ENCODE measurements at places on chromosomes 7 and 10.

DNA sequence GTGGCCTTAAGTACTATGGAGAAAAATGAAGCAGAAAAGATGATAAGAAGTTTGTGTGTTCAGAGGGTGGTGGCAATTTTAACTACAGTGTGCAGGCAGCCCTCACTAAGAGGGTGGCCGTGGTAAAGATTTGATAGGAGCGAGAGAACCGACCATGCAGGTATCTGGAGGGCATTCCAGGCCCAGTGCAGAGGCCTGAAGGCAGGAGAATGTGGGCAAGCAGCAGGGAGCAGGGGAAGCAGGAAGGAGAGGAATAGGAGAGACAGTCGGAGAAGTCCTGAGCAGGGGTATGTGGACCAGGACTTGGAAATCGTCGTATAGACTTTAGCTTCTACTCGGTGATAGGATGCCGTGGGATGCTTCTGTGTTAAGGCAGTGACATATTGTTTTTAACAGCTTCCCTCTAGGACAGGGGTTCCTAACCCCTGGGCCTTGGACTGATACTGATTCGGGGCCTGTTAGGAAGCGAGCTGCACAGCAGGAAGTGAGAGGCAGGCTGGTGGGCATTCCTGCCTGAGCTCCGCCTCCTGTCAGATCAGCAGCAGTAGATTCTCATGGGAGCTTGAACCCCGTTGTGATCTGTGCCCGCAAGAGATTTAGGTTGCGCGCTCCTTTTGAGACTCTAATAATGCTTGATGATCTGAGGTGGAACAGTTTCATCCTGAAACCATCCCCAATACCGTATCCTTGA, 227.2 kb downstream of the CCDC3 start:
- DNase-seq = no peak

GRCh38 chr10:90180886-90181691, 479.7 kb downstream of the KIF20B start:
- DNase-seq = no peak

GRCh38 chr7:102874966-102875365, 37.8 kb upstream of the LRRC17 start:
- no peak for DNase-seq

- DNase-seq = no peak
These were observed 472.0 kb upstream of the FZD8 start for GRCh38 chr10:36114141-36114540.

DNA sequence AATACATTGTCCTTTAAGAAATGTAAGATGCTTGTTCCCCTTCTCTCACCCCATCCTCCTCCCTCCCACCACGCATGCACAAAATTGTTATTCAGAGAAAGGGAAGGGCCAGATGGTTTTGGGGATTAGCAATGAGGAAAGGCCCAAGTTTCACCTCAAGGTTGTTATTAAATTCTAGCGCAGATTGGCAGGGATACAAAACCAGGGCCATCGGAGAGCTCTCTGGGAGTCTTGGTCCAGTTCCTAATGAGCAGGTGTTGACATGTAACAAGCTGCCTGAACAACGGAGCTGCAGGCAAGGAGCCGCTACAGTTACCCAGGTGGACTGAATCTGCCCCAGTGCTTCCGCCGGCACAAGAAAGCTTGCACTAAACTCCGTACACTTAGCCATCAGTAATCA, 9.7 kb upstream of the ANK3 start:
- no peak for DNase-seq

DNA sequence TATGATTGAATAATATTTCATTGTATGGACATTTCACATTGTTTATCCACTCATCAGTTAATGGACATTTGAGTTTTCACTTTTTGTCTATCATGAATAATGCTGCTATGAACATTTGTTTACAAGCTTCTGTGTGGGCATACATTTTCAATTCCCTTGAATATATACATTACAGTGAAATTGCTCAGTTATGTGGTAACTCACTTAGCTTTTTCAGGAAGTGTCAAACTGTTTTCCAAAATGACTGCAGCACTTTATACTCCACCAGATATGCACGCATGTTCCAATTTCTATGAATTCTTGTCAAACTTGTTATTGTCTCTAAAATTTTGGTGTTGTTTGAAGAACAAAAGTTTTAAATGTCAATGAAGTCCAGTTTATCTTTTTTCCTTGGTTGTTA, 401.2 kb downstream of the THSD7A start:
- DNase-seq = no peak

DNA sequence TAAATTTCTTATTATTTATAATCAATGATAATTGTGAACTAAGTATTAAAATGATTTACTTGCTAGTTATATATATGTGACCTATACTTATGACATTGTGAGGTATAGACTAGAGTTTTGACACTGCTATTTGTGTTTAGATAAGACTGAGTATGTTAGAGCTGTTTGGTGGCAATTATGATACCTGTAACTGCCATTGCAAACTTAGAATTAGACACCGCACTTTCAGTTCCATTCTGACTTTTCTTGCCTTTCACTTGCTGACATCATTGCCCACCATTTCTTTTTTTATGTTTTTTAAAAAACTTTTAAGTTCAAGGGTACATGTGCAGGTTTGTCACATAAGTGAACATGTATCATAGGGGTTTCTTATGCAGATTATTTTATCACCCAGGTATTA, 214.5 kb downstream of the MBL2 start:
- DNase-seq = no peak

- no peak for DNase-seq
These were observed 77.3 kb upstream of the ARMC3 start for GRCh38 chr10:22850541-22850940.

- no peak for DNase-seq
These were observed 61.0 kb upstream of the DUSP5 start for GRCh38 chr10:110436554-110437350.

DNA sequence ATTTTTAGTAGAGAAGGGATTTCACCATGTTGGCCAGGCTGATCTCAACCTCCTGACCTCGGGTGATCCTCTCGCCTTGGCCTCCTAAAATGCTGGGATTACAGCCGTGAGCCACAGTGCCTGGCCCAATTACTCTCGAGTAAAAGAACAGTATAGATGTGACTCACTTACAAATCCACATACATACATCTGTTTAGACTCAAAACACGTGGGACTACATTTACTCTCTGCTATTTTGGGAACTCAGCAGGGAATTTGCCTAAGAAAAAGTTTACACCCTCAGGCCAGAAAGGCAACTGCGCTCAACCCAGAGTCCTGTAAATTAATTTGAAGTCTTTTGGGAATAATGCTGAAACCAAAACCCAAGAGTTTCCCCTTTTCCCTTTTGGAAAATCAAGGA, 289.7 kb downstream of the KLF6 start:
- DNase-seq = no peak

DNA sequence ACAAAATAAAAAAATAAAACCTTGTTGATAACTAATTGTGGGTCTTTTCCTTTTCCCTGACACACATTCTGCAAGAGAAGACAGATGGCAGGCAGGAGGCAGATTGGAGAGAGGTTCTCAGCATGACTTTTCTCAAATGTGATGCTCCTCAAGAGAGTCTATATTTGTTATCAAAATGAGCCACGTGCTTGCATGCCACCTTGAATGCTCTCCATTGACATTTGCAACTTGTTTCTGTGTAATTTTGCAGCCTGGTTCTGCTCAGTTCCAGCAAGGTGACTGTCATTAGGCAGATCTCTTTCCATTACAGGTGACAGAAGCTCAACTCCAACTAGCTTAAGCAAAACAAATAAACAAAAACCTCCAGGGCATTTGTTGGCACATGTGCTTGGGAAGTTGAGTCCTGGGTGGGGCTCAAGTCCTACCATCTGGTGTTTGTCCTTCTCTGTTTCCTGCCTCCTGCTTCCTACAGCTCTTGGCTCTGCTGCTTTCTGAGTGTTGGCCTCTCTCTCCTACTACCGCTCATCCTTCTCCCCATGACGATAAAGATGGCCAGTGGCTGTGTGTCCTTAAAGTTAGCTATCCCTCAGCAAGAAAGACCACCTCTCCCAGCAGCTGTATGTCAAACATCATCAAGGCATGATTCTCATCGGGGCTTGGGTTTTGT, 56.7 kb downstream of the GRK5 start:
- DNase-seq = no peak

- DNase-seq = no peak
These were observed 125.9 kb downstream of the JAZF1 start for GRCh38 chr7:28054531-28055160.

DNA sequence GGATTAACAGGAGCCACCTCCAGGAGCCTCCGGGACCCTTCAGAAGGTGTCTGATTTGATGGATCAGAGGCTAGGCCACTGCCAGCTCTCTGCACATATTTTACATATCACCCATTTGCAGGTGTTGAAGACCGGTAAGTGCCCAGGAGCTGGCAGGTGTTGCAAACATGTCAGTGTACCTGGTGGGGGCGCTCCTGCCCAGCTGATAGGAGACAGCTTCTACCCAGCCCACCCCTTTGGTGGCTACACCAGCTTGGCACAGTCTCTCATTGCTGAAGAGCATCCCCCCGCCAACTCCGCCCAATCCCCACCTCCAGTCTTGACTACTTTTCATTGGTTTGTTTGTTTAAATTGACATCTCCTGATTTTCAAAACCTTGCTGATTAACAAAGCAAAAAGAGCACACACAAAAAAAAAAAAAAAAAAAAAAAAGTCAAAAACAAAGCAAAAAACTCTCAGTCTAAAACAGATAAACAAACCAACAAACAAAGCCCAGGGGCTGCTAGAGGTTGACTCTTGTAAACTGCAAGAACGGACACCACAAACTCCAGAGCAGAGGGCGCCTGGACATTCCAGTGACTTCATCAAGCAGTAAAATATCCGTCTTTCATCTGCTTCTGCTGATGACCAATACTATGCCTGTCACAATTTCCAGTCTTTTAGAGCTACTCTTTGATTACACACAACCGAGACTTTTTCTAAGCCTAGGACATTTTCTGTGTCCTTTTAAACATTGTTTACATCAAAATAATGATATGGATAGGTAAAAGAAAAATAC, 275.3 kb downstream of the NRG3 start:
- no peak for DNase-seq

- DNase-seq = no peak
These were observed 188.0 kb downstream of the PDE1C start for GRCh38 chr7:31882187-31882586.

DNA sequence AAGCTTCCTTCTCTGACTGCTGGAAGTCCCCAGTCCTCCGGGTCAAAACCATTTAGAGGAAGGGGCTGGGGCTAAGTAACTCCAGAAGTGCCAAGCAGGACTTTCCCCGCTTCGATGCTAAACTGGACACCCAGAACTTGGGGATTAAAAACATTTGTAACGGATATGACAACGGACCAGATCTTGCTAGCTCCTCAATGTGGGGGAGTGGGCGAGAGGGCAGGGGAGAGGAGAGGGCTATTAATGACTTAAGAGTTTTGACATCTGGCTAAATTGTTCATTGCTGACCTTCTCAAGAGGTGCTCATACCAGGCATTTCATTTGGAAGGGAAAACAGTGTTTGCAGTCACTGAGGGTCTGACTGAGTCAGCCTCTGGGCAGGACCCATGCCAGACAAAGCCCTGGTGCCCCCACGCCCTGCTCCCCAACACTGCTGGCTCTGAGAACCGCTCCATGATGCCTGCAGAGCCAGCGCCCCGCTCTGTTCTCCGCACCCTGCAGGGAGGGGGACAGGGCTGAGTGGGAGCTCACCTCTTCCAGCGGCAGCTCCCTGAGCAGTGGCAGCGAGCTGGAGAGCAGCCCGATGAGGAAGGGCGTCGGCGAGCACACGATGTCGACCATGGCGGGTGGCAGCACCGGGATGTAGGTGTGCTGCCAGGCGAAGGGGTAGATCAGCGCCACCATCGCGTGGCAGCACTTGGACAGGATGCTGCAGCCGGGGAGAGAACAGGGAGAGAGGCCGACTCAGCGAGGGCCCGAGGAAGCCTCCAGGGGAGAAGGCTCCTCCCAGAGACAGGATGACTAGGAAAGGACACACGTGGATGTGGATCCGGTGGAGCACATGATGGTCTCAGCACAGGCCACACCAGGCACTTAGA, 47.7 kb upstream of the MKRN1 start:
- DNase-seq = no peak

DNA sequence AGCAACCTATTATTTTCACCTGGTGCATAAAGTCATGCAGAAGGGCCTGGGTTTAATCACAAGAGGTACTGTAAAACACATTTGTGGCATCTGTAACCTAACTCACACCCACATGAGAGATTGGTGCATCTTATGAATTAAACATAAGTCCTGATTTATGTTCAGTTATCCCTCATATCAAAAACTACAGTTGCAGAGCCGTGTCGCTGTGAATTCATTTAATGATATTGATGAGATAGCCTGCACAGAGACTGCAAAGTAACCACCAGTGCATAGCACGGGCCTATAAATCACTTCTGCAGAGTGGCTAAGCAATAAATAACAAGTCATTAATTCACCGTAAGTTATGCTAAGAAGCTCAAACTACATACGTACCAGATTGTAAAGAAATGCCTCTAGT, 178.2 kb downstream of the RELN start:
- no peak for DNase-seq

DNA sequence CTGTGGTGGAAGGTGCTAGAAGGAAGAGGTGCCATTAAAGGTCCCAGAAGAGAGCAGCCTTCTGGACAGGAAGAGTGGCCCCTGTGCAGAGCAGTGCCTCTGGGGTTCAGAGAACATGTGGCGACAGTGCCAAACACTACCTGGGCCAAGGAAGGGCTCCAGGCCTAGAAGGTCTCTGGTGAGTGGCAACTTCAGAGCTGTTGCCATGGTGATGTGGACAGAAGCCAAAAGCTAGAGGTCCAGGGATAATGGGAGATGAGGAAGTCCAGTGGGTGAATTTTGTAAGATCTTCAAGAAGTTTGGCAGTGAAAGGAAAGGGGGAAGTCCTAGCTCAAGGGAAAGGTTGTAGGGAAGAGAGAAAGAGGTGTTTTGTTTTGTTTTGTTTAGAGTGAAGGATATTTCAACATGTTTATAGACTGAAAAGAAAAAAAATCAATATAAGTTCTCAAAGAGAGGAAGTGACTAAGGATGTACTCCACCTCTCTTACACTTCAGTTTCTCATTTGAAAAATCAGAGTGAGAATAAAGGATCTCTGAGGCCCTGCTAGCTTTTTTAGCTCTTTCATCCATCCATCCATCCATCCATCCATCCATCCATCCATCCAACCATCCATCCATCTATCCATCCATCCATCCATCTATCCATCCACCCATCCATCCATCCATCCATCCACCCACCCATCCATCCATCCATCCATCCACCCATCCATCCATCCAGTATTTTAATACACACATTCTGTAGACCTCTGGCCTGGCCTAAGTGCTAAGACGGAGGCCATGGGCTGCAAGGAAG, 77.1 kb upstream of the DUSP5 start:
- no peak for DNase-seq

- no peak for DNase-seq
These were observed 99.8 kb downstream of the SEPTIN7 start for GRCh38 chr7:35900651-35901050.

DNA sequence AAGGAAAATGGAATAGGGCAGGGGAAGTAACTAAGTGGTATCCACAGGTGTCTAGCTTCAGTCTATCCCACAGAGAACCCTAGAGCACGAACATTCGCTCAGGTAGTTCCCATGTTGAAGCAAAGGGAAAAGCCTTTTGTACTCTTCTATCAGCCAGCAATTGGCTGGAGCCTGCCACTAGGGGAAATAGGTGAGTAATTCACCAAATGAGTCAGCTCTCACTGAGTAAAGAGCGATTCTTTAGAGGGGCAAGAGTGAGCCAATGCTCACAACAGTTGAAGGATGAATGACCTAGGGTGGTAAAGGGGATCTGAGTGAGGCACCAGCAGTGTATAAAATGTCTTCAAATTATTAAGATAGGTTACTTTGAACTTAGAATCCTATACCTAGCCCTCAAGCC, 94.1 kb upstream of the ZNF800 start:
- no peak for DNase-seq

- no peak for DNase-seq
These were observed 122.2 kb upstream of the PRSS58 start for GRCh38 chr7:142380069-142380468.

Data from T-helper 22 cell (primary cell).